ENCODE measurements at places on chromosomes 2 and 18.

DNA sequence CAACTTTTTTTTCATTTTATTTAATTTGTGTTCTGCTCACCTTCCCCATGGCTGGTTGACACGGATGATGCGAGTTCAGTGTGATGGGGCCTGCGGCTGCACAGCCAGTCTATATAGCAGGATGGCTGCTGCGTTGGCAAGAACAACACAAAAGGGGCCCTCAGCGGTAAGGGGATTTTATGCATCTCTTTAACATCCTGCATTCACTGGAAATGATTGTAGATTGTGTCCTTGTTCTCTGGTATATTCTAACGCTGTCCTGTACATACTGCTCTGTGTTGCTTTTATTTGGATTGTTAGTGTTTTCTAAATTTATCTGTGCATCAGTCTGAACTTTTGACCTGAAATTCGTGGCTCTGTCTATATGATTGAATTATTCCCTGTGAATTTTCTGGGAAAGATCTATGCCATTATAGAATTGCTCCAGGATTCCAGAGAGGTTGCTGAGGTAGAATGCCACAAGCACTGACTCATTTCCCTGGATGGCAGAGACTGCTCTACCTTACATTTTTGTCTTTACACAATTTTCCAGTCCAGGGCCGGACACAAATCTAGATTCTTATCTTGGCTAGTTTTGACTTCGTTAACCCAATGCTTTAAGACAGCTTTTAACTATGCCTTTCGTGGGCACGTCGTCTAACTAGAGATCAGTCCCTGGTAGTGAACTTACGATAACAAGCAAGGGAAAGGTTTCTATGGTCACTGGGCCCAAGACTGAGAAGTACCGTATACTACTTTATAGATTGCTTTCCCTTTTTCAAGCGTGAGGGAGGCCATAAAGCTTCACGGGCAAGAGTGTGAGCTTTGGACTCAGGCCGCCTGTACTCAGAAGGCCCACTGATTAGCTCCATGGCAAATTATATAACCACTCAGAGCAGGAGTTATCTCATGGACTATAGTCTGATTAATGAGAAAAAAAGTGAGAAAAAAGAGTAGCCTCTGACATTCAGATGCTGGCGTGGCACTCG, at the start of gene CRYGC:
CRYGC (minus strand) TSS at position 85 of the 968 bp plus-strand sequence; CDS start at position 49, 36 bp downstream.
- DNase-seq = no peak

GRCh38 chr2:11410101-11410500, 55.9 kb downstream of the E2F6 start:
- no peak for DNase-seq

DNA sequence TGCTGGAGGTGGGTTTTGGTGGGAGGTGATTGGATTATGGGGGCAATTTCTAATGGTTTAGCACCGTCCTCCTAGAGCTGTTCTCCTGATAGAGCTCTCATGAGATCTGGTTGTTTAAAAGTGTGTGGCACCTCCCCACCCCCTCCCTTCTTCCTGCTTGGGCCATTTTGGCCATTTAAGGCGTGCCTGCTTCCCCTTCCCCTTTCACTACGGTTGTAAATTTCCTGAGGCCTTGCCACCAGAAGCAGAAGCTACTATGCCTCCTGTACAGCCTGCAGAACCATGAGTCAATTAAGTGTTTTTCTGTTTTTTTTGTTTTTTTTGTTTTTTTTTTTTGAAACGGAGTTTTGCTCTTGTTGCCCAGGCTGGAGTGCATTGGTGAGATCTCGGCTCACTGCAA, 335.7 kb upstream of the HS6ST1 start:
- DNase-seq = no peak

DNA sequence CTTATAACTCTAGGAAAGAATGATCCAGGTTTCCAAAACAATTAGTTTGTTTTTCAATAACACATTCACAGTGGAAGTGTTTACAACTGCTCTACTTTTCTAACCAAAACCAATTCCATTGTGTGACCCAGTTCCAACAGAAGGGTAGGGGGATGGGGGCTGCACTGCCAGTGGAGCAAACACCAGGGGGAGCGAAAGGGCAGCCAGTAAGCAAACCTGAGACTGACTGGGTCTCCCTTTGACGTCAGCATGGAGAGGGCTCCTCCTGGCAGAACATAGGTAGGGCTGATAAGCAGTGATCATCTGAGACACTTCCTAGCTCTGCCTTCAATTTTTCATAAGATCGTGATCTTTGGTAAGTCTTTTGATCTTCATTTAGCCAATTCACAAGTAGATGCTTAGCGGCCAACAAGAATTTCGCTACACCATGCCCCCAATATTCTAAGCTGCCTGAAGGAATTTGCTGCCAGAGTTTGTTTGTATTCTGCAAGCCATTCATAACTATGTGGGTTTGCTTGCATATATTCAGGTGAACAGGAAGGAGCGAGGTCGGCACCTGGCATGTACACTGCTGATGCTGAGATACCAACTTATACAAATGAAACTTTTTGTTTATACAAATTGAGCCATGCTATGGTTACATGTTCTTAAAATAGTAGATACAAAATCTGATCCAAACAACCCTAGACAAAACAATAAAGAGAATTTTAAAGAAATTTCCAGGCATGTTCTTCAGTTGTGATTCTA, 45.9 kb downstream of the ST6GAL2 start:
- DNase-seq = peak; percentile 14

GRCh38 chr18:27712066-27712465, 464.9 kb downstream of the CDH2 start:
- no peak for DNase-seq

- no peak for DNase-seq
These were observed 387.6 kb upstream of the TNP1 start for GRCh38 chr2:217247476-217247875.

DNA sequence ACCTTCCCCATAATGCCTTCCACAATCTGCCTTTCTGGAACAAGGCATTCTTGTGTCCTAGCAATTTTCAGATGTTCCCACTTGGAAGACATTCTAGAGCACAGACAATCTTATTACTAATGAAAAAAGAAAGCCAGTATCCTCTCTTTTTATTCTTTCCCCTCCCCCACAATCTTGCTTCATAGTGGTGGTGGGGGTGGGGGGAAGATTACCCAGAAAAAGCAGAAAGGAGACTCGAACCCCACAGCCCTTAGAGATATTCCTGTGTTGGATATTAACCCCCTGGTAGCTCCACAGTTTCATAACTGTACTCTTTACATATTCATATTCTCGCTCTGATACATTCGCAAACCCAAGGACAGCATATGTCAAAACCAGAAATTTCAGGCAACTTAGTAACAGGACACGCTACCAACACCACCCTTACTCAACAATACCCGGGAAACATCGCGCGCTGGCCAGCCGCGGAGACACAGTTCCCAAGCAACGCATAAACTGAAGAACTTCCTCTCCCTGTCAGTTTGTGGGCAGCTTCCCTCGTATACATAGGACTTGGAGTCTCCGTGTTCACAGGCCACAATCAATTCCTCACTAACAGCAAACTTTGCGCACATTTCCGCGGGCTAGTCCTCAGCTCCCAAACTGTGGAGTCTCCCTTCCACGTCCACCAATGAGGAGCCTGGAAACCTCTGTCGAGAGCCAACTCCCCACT, 793 bp downstream of the NR4A2 start:
- DNase-seq = peak; percentile 91

DNA sequence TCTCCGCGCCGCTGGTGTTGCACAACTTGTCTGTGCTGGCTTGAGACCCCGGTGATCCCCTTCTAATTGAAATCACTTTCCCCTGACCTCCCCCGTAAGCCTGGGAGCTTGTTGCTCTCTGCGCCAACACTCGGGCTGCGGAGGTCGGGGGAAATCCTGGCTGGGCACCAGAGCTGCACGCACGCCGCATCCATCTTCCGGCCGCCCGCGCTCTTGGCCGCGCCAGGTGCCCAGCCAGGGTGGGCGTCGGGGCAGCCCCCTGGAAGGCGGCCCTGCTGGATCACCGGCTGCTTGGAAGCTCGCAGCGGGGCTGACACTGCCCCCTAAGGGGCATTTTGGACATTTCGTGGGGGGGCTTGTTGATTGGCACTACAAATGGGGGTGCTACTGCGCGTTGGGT, 280.3 kb upstream of the SKOR2 start:
- no peak for DNase-seq

- DNase-seq = no peak
These were observed 17.8 kb downstream of the HNRNPLL start for GRCh38 chr2:38584881-38585280.

DNA sequence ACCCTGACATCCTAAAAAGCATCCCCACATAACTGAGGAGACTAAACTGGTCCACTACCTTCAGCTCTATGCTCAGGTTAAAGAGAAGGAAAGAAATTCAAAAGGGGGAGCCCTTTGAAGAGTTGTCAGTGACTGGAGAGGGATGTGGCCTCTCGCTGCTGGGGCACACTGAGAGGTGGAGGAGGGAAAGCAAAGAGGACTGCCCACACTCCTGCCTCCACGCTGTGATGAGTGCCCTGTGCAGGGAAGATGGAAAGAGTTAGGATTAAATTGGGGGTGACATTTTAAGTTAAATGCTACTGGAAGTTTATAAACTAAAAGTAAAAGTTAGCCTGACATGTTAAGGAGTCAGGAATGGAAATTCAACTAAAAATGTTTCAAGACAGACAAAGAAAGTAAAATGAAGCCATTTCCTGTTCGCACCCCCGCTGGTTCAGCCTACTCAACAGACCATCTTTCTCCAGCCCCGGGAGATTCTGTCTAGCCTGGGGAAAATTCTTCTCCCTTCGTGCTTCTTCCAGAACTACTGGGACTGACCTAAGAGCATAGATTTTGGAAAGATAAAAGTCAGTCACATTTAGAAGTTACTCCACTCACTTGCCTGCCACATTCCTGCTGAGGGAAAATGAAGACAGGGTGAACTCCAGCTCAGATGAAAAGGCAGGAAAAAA, 17.8 kb upstream of the INO80C start:
- DNase-seq = no peak

- DNase-seq = no peak
These were observed 8.4 kb downstream of the ITM2C start for GRCh38 chr2:230872968-230873660.

GRCh38 chr2:23124214-23124750, 260.7 kb upstream of the KLHL29 start:
- no peak for DNase-seq

DNA sequence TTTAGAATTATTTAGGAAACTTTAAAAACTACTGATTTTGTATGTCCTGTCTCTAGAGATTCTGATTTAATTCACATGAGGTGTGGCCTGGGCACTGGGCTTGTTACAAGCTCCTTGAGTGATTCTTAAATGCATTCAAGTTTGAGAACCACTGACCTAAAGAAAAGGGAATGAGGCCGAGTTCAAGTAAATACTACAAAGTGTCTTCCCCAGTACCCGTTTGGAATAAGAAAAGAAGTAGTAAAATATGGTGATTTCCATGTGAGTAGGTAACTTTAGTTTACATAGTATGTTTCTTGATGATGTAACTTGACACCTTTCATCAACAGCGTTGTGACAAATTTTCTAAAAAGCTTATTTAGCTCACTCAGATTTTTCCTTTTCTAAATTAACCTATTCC, 1022.9 kb upstream of the NRXN1 start:
- no peak for DNase-seq

GRCh38 chr18:2121224-2121623, 450.1 kb downstream of the METTL4 start:
- no peak for DNase-seq

- no peak for DNase-seq
These were observed 490.8 kb upstream of the CDH7 start for GRCh38 chr18:65260030-65260429.

GRCh38 chr2:34070196-34070595, 471.1 kb upstream of the FAM98A start:
- no peak for DNase-seq

DNA sequence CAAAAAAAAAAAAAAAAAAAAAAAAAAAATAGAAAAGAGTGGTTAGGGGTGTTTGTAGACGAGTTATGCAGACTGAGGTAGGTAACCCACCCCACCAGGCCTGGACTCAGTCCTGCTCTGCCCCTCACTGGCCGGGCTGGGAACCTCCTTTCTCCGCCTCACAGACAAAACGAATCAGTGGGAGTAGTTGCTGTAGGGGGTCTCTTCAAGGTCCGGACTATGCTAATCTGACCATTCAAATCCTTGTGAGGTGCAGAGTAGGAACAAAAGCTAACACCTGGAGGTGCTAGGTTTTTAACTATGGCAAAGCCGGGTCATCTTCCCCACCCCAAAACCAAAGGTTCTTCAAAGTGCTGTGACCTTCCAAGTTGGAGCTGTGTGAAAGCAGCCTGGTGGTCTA, 223.7 kb downstream of the SLC4A3 start:
- DNase-seq = no peak

- DNase-seq = peak; percentile 48
These were observed 1.2 kb downstream of the ST3GAL5 start for GRCh38 chr2:85887566-85888019.

DNA sequence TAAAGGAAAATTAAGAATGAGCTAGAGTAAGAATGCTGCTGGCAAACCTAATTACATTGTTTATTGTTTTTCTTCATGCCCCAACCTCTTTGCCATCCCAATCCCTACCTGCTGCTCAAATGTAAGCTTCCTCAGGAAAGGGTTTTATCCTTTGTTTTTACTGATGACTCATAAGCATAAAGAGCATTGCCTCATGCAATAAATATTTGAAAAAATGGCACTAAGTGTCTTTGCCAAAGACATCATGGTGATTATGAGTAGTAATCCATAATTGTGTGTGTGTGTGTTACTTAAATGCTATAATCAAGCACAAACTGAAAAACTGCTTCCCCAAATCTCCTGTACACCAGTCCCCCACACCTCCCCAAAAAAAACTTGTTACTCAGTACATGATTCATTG, 53.4 kb downstream of the DNER start:
- peak; percentile 20 for DNase-seq

GRCh38 chr18:75378376-75379315, 48.9 kb downstream of the SMIM21 start:
- no peak for DNase-seq

DNA sequence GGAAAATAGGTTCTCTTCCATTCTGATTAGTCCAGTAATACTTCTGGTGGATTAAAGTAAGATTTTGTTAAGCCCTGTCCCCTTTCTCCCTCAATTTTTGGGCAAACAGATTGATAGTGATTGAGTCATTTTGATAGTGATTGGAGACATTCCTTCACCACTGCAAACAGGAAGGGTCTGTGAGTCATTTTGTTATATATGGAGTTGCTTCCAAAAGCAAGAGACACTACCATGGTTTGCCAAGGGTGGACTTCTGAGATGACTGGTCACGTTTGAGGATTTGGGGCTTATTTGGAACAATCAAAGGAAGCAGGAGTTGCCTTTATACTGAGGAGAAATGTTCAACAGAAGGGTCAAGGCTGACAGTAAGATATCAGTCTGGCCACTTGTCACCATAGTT, 249.9 kb downstream of the PARD3B start:
- DNase-seq = peak; percentile 55

GRCh38 chr2:14932285-14932684, 299.8 kb downstream of the LRATD1 start:
- peak; percentile 26 for DNase-seq

GRCh38 chr2:5942204-5942603, 250.0 kb downstream of the SOX11 start:
- no peak for DNase-seq

GRCh38 chr2:79835911-79836310, 323.1 kb downstream of the CTNNA2 start:
- no peak for DNase-seq

DNA sequence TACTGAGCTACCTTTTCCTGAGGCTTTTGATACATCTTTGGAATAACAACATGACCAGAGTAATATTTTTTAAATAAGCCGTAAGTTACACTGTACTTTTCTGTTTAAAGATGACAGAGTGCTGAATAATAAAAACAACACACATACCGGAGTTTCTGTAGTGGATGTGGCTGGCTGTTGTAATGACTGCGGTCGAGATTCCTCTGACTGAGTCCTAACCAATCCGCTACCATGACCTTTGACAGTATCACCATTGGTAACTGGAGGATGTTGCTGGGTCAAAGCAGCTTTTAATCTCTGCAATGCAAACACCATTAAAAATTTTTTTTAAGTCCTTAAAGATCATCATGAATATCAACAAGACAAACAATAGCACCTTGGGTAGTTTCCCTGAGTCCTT, 70.7 kb downstream of the ATF2 start:
- peak; percentile 96 for DNase-seq
